Activated T-helper 1 cell treated with anti-CD3 and anti-CD28 coated beads, Interleukin-2, amount 50 U/mL, for 16 hours (primary cell): ENCODE measurements at places on chromosomes 7 and 10.

DNA sequence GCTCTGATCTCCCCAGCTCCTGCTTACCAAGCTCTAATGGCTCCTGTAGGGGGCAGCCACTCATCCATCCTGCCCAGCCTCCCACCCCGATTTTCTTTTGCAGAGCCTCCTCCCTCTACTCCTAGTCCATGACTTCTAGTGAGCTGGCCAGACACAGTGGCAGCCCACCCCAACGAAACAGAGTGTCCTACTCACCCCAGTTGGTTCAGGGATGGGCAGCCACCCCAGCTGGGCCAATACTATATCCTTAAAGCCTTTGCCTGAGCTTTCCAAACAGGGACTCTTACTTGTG is 77.1 kb downstream of the GRID1 start:
- DNase-seq: no peak

DNA sequence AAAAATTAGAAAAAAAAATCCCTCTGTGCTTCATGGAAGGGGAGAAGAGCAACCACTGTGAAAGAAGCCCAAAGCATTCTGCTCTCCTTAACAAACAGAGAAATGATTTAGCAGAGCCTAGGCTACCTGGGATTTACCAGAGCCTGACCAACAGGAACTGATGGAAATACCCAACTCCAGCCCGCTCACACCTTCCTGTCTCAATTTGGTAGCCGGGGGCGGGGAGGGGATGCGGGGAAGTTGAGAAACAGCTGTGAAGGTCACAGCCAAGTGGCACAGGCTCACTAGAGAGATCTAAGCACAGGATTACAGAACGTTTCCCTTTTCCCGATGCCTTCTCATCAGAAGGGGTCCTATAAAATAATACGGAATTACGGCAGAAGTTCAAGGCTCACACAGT is 17.6 kb downstream of the RSU1 start:
- DNase-seq: no peak

DNA sequence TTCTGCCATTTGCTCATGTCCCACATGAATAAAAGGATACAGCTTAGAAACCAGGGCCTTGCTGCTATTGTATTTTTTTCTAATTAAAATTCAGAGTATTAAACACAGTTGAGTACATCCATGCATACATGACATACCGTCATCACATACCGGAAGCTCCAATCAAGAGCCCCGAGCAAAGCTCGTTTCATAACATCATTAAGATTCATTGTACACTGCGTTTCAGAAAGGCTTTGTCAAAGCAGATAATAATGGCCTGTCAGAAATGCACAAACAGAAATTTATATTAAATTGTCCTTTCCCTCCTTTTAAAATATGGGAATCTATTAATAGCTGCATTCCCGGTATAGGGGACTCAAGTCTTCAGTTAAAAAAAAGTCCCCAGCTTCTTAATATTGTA is 103.4 kb downstream of the PRTFDC1 start:
- DNase-seq: no peak

DNA sequence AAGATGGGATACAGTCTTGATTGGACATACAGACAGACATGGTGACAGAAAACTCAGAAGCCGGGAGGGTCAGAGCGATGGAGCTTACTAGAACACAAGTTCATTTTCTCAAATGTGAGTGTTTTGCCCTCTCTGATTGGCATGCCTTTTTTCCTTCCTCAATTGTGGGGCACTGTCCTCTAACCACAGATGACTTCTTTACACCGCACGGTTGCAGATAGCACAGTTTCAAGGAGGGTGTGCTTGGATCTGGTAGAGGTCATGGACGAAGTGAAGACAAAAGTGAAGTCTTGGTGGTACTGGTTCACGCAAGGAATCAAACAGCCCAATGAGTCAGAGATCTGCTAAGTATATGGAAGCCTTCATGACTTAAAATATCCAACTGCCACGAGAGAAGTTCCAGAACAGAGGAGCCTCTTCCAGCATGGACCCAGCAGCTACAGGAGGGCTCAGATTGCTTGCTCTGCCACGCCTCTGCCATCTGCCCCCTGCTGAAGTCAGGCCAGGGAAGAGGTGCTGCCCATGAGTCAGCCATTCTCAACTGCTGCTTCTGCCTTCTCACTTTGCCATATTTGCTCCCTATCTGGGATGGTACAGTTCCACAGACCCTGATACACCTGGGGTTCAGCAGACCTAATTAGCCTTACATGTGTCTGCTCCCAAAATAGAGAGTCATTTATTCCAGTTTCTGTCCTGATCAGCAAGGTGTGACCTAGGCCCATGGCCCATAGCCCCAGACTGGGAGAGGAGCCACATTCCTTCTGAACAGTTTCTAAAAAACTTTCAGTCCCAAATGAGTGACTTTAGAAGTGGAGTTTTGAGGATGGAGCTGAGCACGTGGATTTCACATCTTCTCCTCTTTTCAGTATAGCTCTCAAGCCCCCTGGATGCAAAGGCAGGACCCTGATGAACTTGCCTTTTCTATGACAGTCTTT is 413.8 kb downstream of the KCNMA1 start:
- DNase-seq: no peak

GRCh38 chr10:2137549-2138174 is 400.3 kb upstream of the ADARB2 start:
- DNase-seq: no peak

- DNase-seq: no peak
Observed at GRCh38 chr7:107579554-107579884, 527 bp upstream of the BCAP29 start.

GRCh38 chr10:33804584-33804983 is 470.1 kb upstream of the NRP1 start:
- DNase-seq: no peak

- DNase-seq: no peak
Observed at GRCh38 chr10:63110940-63111339, 22.2 kb upstream of the NRBF2 start.

- DNase-seq: no peak
Observed at GRCh38 chr7:127876393-127876792, 154.8 kb downstream of the LRRC4 start.

DNA sequence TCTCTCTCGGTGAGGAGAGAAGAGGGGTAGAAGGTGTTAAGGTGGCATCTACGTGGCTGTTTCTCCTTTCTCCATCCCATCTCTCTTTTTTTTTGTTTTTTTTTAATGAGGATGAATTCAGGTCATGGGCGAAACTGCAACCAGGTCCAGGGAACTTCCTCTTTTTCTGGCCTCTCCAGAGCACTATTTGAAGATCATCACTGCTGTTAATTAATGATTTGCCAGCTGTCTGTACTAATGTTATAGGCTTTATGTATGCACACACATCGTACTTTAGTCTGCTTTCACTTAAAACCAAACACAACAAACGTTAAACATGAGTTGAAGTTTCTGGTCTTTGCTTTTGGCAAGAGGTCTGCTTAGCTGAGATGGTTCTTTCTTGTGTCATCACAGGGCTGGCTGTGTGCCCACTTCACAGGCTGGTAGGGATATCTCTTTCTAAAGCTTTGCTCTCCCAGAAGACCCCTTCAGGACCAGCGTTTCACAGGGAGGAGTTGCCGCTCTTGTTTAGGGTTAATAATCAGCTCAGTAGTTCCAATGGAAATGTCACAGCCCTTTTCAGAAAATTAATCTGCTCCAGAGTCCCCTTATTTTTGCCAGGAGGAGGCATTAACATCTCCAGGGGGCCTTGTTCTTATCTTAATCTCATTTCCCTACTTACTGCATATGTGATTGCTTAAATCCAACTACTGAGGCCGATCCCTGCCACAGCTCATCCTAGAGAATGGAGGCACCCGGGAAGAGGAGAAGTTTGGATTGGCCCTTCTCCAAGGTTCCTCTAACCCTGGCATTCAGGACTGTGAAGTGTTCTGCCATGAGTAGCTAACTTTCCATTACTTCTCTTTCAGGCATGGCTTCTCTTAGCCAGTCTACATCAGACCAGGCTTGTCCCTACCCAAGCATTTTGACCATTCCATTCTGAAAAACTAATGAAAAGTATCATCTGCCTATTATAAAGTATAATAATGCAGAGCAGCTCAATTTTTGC is 273.9 kb upstream of the NFE2L3 start:
- no peak for DNase-seq

DNA sequence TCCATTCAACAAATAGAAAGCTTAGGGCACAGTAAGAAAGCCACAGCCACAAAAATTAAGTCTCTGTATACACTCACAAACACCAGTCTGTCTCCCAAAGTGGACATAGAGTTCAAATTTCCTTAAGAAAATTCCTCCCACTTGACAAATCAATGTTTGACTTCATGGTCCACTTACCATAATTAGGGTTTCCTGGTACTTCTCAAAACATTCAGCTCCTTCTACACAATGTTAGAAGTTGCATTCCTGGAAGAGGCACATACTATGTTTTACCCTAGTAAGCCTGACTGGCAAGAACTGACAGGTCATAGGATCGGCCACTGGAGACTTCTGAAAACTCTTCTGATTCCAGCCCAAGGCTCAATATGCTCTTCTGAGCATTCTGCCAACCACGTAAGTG is 70.5 kb downstream of the CPXM2 start:
- no peak for DNase-seq

DNA sequence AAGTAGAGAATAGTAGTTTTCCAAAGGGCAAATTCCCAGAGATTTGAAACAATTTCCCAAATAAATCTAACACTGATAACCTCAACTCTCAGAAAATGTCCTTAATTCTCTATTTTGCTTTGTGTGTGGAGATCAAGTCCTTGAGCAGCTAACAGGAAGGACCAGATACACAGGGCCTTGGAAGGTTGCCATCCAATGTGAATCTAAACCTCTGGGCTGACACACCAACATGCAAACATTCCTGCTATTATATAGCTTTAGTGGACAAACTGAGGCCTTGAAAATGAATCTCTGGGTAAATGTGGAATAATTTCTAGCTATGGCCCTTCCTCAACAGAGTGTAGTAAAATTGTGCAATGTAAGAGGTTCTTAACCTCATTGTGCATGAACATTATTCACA is 44.1 kb upstream of the PARD3 start:
- DNase-seq: no peak

DNA sequence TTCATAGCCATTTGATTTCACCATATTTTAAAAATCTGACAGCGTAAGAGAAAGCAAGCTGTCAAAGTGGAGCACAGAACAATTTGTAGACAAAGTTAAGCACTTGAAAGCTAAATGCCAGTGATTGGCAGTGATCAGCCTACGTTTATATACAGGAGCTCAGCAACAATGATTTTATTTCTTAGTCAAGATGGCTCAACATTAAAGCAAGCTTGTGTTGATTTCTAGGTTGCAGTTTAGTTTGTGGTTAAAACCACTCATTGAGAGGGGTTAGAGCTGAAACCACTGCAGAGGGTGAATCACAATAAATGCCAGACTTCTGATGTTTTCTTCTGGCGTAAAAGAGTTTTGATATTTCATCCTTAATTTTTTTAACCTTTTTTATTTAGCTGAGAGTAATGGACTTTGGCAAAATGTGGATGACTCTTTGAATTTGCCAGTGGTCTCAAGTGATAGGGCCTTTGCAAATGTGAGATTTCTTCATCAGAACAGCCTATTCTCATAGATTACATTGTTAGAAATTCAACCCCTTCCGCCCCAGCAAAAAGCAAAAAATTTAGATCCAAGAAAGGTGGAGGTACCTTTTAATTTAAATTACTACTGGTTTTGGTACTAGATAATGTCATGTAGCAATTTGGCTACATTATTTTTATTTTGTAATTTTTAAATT is 73.8 kb downstream of the SHOC2 start:
- no peak for DNase-seq

DNA sequence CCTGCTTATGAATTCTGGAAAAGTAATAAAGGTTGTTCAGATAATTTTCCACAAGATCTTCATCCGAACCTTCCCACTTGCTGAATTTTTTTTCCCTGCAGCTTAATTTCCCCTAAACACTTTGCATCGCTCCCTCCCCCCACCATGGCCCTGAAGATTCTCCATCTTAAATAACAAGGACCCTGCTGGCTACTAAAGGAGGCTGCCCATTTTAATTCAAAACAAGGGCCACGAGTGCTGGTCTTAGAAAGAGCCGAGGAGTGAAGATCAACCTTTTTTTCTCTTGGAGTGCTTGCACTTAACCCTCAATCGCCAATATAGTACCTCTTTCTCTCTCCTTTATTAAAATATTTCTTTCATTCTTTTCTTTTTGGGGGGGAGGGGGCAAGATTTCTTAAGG is 9.2 kb upstream of the SP8 start:
- no peak for DNase-seq

DNA sequence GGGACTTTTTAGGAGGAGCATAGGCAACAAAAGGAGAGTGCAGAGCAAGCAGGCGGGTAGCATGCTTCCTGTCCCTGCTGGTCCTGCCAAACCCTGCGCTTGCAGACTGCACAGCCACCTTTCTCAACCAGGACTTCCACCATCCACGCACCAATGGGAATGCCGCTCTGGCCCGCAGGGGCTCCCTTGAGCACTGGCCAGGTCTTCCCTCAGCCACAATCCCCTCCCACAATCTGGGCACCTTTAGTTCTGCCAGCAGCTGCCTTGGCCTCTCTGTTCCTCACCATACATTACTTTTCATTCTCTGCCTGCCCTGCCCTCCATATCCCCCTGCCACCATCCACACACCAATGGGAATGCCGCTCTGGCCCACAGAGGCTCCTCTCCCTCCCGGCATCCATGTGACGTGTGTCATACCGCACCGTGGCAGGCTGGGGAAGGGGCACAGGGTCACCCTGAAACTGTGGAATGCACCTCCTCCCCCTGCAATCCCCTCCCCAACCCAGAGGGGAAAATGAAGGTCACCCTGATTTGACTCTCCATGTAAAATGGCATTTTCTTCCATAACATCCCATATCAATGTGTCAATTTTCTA is 97.3 kb upstream of the MACROH2A2 start:
- DNase-seq: no peak

DNA sequence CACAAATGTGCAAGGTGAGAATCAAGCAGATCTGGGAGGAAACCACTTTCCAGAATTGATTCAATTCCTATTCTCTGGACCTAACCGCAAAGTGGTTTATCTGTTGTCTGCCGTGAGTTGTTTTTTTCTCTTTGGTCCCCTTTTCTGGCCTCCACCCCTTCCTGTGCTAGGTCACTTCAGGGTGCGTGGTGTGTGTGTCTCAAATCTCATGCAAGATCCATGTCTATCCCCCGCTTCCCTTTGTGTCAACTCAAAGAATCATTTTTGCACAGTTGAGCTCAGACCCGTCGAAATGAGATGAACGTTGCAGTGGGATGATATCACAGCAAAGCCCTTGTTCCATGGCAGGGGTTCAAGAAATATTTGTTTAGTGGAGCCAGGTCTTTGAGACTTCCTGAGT is 184.5 kb downstream of the GATA3 start:
- no peak for DNase-seq
